Esophagus squamous epithelium (tissue), 5 donors: ENCODE measurements at places on chromosomes 4 and X. TPM values are rescaled to one million over a fixed set of nuclear protein-coding genes. Genes with fewer than 3 reads are reported as not detected.

DTHD1 gene
- 0.38 TPM for total RNA-seq

CEP135 gene
- 2.3 TPM for total RNA-seq

ABRAXAS1 gene
- total RNA-seq = 7.8 TPM

F9 gene
- total RNA-seq = not detected

REELD1 gene
- not detected for total RNA-seq

NOX1 gene
- not detected for total RNA-seq

USP17L18 gene
- not detected for total RNA-seq

S100G gene
- total RNA-seq = not detected

TMEM35A gene
- total RNA-seq = 2.7 TPM

TRIM60 gene
- total RNA-seq = not detected

FRMPD4 gene
- not detected for total RNA-seq

MAGEB17 gene
- not detected for total RNA-seq

GUCY1A1 gene
- 0.45 TPM for total RNA-seq

TMSB15C gene
- 0.53 TPM for total RNA-seq

FBXW7 gene
- total RNA-seq = 40.7 TPM

CXCL5 gene
- total RNA-seq = 0.23 TPM
